CD4-positive, alpha-beta T cell treated with Interleukin-15 for 4 hours (primary cell): ENCODE measurements at places on chromosomes 6 and 20.

- no peak for DNase-seq
These were observed 182.3 kb upstream of the CDYL start for GRCh38 chr6:4593951-4594350.

- no peak for DNase-seq
These were observed 1.9 kb upstream of the SLC4A11 start for GRCh38 chr20:3240776-3241363.

GRCh38 chr6:128239146-128239545, 281.3 kb downstream of the PTPRK start:
- DNase-seq, result no peak

DNA sequence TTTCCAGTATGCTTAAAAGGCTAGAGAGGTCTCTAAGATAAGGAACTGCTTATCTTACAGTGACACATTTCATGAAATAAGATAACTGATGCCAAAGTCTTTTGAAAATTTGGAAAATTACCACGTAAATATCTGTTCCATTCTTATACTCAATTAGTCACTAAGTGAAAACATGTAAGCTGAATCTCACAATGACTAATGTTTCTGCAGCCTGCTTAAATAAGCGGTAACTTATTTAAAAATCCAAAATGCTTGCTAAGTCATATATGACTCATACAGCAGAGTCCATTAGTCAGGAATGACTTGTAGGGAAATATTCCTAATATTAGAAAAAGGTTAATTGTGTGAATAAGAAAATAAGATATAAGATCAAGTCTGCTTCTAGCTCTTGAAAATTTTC, 27.8 kb upstream of the LGSN start:
- no peak for DNase-seq

- no peak for DNase-seq
These were observed 91.3 kb downstream of the PDE10A start for GRCh38 chr6:165571721-165572132.

GRCh38 chr6:89287351-89288028, 27.6 kb downstream of the GABRR2 start:
- DNase-seq, result no peak

GRCh38 chr6:160260803-160261450, 2.3 kb upstream of the SLC22A2 start:
- no peak for DNase-seq

GRCh38 chr6:35151466-35151865, 10.3 kb upstream of the TCP11 start:
- DNase-seq, result no peak

GRCh38 chr6:4364711-4365110, 229.3 kb upstream of the ECI2 start:
- no peak for DNase-seq

DNA sequence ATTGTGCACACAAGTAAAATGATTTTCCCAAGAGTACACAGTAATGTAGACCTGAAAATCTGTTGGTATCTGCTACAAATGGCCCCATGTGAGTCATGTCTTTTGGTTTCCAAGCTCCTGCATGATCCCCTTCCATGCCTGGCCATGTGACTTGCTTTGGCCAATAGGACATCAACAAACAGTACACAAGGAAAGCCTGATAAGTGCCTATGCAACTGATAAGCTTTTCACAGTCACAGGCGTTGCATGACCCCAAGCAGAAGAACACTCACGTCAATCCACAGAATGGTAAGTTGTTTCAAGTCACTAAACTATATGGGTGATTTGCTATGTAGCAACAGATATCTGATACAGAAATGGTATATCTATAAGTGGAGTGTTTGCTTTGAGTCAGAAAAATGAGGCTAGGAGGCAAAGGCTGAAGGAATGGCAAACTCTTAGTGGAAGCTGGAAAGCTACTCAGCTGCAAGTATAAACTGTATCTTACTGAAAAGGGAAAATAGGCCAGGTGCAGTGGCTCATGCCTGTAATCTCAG, 160.1 kb upstream of the BEND3 start:
- no peak for DNase-seq

- DNase-seq, result no peak
These were observed 17.2 kb downstream of the ZBTB2 start for GRCh38 chr6:151374036-151374683.

DNA sequence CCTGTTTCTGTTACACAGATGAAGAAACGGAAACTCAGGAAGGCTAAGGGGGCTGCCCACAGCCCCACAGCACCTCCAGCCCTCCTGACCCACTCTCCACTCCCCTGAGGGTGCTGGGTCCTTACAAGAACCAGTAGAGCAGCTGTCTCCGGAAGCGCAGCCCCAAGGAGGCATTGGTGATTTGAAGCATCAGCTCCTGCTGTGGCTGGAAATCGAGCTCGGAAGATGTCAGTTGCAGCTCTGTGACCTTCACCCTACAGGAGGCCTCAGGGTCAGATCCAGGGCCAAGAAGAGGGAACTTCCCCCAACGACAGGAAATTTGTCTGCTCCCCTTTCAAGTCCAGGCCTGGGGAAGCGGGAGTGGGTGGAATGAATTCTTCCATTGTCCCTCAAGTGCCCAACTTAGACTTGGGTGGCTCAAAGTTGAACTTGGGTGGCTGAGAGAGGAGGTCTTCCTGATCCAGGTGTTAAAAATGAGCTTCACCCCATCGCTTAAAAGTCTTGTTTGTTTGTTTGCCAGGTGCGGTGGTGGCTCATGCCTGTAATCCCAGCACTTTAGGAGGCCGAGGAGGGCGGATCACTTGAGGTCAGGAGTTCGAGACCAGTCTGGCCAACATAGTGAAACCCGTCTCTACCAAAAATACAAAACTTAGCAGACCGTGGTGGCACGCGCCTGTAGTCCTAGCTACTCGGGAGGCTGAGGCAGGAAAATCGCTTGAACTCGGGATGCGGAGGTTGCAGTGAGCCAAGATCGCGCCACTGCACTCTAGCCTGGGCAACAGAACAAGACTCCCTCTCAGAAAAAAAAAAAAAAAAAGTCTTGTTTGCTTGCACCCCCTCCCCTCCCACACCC, 1.9 kb downstream of the PLTP start:
- DNase-seq, result no peak

DNA sequence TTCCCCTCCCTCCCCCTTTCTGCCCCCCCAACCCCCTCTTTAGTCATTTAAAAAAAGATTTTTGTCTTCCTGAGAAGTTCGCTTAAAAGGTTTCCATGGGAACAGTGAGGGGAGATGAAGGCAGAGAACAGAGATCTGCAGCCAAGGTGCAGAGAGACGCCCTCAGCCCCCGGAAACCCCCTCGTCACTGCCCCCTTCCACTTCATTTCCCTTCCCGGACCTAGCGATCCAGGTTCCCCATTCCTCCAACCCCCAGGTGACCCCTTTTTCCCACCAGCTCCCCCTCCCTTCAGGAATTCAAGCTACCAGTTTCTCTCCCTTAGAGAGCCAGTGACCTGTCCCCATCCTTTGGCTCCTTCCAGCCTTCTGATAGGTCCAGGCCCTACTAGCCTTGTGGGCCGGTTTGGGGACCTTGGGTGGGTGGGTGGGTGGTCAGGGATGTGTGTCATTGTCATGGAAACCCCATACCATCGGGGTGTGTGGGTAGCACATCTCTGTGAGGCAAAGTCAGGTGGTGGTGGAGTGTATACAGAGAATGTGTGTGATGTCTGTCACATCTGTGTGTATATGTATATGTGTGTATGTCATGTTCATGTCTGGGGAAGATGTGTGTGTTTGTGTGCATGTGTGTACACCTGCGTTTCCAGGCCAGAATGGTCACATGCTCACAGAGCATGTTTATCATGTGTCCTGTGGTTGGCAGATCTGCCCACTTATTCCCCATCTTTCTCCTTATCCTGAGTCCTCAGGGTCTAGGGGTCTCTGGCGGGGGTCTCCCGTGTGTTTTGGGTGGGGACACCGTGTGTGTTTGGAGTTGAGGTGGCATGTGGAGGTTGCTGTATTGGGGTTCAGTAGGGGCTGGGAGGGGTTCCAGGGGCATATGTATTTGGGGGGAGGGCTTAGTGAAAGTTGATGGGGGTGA, 7.0 kb downstream of the SYNGAP1 start:
- peak; percentile 49 for DNase-seq

DNA sequence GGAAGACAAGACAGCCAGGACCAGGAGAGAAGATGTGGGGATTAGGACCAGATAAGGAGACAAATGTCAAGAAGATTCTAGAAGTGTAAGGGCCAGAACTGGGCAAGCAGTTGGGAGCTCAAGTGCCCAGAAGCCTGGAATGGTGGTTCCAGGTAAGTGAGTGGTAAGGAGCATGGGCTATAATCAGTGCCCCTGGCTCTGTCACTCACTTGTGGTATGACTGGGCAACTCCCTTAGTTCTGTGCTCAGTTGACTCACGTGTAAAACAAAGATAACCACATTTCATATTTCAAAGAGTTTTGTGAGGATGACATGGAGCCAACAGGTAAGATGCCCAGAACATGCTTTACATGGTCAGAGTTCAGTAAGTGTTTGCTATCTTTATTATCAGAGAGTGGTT, 11.2 kb downstream of the CCDC167 start:
- DNase-seq, result peak; percentile 47

DNA sequence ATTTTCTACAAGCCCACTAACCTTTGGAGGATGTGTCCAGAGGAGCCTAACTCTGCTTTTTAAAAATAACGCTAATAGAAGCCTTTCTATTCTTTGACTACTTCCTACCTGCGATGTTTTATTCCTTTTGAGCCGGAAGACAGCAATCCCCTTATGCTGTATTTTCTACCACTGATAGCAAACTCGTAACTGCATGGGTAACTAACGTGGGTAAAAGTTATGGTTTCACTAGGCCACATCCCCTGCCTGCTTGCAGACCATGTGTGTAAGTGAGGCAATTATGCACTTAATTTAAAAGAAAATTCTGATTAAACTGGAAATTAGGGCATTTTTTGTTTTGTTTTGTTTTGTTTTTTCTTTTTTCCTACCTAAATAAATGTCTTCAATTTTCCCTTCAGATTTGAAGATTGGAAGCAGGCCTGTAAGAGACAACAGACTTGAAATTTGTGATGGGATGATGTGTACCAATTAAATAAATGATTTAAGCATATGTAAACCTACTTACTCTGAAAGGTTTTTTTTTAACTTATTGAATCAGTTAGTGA, 931 bp downstream of the UFL1 start:
- DNase-seq, result peak; percentile 25

GRCh38 chr6:125370343-125370742, 68.6 kb upstream of the HDDC2 start:
- no peak for DNase-seq

- no peak for DNase-seq
These were observed 5.9 kb downstream of the C6orf58 start for GRCh38 chr6:127582777-127583462.

- DNase-seq, result no peak
These were observed 56.1 kb downstream of the SGK1 start for GRCh38 chr6:134261766-134262165.

DNA sequence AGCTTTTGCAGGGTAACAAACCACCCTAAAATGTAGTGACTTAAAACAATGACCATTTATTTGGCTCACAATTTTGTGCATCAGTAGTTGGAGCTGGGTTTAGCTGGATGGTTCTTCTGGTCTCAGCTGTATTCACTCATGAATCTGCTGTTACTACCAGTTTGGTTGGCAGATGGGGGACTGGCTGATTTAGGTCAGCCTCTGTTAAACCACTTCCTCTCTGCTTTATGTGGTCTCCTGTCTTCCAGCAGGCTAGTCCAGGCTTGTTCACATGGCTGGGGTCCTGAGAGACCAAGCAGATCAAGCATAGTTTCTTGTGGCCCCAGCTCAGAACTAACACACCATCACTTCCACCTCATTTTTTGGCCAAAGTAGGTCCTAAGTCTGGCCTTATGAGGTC, 67.2 kb upstream of the LAMP5 start:
- no peak for DNase-seq

DNA sequence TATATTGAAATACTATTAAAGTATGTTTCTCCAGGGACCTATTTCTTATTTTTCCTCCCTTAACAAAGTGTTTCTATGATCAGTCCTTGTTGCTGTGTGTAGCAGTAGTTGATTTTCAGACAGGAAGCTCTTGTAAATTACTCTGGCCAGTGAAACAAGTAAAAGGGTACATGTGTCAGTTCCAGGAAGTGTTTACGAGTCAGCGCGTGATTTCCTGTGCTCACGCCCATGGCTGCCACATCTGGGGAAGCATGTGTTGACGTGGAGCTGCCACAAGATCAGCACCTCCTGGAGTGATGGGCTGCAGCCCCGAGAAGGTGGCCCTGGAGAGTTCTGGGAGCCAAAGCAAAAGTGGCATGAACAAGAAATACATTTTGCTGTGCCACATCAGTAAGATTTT, 38.6 kb upstream of the GGTLC1 start:
- peak; percentile 87 for DNase-seq

DNA sequence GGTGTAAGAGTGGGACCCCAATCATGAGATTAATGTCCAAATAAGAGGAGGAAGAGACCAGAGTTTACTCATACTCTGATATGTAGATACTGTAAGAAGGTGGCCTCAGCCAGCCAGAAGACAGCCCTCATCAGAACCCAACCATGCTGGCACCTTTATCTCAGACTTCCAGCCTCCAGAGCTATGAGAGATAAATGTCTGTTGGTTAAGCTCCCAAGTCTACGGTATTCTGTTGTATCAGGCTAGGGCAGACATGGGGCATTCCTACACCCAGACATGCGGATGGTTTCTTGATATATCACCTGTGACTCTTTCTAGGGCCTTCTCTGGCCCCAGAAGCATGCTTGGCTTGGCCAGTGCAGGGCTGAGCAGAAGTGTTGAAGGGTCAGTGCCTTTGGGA, 247.4 kb upstream of the RIN2 start:
- no peak for DNase-seq

- no peak for DNase-seq
These were observed 370.8 kb upstream of the BTBD3 start for GRCh38 chr20:11546939-11547338.

DNA sequence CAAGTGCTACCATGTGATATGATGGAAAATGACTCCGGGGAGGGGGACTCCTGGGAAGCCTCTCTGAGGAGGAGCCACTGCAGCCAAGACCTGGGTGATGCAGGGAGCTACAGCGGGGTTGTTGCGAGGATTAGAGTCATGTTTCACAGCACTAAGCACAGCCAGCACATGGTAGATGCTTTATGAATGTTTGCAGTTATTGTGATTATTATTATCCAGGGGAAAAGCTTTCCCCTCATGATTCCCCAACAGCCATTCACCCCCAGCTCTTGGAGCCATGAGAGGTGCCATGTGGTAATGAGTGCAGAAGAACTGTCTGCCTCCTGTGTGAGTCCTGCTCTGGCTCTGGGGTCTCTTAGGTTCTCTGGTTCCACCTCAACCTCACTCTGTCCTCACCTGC, 39.9 kb downstream of the RSPO4 start:
- DNase-seq, result no peak

- DNase-seq, result no peak
These were observed 2.4 kb upstream of the THBS2 start for GRCh38 chr6:169256061-169256460.

- no peak for DNase-seq
These were observed 43.7 kb upstream of the VSX1 start for GRCh38 chr20:25125636-25126035.
